ENCODE measurements at places on chromosomes 6 and 20.

DNA sequence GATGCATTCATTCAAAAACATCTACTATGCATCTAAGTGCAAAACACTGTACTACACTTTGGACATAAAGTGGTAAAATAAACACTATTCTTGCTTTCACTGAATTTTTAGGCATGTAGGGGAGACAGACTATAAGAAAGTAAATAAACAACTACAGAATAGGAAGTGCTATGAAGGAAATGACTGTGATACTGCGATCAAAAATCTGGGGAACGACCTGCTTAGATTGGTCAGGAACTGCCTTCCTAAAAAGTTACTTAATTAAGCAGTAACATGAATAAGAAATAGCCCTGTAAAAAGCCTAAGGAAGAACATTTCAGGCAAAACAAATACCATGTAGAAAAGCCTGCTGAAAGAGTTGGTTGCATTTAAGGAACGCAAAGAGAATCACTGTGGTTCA, 50.6 kb downstream of the HACE1 start:
- H3K4me1 ChIP-seq = no peaks in the 10 kb centered on the region
- H3K36me3 ChIP-seq = peaks cover 2% of the 10 kb centered on the region
- DNase-seq = no peak
- no peak overlapping the region for H3K4me3 ChIP-seq

GRCh38 chr6:166478782-166479592, 96.2 kb upstream of the MPC1 start:
- H3K27ac ChIP-seq = no peak overlapping the region
- no peaks in the 10 kb centered on the region for H3K36me3 ChIP-seq
- DNase-seq = no peak
- no peak overlapping the region for H3K4me3 ChIP-seq

DNA sequence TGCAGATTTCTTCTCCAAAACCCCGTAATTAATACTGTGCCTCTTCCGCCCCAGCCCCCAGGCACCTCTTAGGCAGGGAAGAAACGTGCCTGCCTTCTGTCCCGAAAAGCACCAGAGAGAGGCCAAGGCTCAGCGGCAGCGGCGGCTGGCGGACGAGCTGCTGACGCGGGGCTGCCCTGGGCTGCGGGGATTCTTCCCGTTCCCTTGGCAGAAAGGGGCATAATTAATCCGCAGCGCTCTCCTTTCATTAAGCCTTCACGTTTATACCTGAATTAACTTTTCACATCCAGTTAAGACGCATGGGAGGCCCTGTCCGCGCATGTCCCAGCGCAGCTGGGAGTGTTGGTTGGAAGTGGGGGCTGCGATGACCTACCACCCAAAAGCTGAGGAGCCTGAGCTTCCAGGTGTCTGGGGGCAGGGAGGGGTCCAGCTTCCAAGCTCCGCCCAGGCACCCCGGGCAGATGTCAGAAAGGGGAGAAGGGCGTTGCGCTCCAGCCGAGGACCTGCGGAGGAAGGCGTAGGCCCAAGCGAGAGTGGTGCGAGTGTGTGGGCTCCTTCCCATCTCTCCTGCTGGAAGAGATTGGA, 167.4 kb upstream of the LRFN2 start:
- no peaks in the 10 kb centered on the region for H3K36me3 ChIP-seq
- no peak overlapping the region for H3K27ac ChIP-seq
- H3K4me1 ChIP-seq = no peaks in the 10 kb centered on the region

DNA sequence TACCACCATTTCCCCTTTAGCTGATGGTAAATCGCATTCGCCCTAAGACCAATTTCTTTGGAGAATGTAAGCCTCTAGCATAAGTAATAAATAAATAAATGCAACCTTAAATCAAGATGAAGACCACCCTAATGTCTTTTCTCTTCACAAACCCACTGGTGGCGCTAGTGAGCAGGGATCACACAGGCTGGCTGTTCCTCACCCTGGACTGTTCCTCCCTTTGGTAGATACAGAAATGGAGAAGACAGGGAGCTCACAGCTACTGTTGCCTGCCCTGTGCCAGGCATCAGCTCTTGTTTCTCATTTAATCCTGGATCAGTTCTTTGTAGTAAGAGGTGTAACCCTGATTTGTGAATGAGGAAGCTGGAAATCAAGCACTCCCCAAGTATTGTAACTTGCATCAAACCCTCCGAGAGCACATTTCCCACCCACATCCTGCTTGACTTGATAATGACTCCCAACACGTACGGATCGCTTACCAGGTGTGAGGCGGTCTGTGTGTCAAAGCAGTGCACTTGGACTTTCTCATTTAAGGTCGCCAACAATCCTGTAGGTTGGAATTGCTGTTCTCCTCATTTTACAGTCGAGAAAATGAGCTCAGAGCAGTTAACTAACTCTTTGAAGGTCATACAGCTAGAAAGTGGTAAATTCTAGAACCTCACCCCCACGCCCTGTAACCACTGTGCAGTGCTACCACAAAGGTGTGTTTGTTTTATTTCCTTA, 236.1 kb downstream of the TSHZ2 start:
- H3K27me3 ChIP-seq = no peaks in the 10 kb centered on the region
- no peaks in the 10 kb centered on the region for H3K36me3 ChIP-seq
- peak; percentile 8 for DNase-seq
- no peak overlapping the region for H3K27ac ChIP-seq
- peak overlapping the region; percentile 23 for H3K4me3 ChIP-seq
- peaks cover 17% of the 10 kb centered on the region for H3K4me1 ChIP-seq

Data from CD4-positive, alpha-beta T cell (primary cell).